ENCODE measurements at places on chromosomes 5 and 9. TPM values are rescaled to one million over a fixed set of nuclear protein-coding genes. Genes with fewer than 3 reads are reported as not detected.

DNA sequence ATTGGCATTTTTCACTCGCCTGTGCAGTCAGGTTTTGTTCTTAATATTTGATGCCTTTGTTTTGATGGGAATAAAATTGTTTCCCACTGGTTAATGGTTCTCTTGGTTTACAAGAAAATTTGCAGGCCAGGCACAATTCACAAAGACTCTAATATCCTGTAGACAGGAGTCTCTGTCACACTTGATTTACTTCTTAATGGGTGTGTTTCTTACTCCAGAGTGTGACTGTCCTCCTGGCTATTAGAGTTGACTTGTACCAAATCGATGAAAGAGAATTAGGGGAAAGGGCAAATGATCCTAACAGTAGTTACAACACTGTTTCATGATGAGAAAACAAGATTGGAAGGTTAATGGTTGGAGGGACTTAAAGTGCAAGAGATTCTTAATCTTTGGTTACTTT lies 142.8 kb upstream of the SV2C start:
- no peak for DNase-seq

- DNase-seq: no peak
Observed at GRCh38 chr9:18480662-18481093, 6.7 kb downstream of the ADAMTSL1 start.

- no peak for DNase-seq
Observed at GRCh38 chr9:82247318-82247717, 258.7 kb downstream of the SPATA31D1 start.

Gene RANBP17
- total RNA-seq: 1.4 TPM

Gene FOXD4
- not detected for total RNA-seq

DNA sequence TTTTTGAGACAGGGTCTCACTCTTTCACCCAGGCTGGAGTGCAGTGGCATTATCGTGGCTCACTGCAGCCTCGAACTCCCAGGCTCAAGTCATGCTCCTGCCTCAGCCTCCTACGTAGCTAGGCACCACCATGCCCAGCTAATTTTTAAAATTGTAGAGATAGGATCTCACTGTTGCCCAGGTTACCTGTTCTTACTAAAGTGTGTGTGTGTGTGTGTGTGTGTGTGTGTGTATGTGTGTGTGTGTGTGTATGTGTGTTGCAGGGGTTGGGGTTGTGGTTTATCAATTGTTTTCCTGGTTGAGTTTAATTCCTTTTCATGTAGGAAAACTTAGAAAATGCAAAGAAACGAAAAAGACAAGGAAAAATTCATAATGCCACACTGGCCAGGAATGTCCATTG lies 21.8 kb downstream of the RNF44 start:
- DNase-seq: no peak

DNA sequence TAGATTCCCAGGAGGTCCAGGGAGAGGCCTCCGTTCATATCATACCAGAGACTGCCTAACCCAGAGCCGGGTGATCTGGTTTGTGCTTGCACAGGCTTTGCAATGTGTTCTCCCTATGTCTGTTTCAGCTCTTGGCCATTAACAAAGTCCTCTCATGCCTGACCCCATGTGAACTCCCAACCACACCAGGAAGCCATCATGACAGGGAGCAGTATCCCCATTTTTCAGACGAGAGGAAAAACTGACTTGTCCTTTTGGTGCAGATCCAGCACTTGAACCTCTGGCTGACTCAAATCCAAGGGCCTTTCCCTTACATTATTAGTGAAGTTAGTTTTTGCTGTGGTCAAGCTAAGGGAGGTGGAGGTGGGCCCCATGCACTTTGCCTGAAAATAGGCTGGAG lies 58.4 kb downstream of the TEX10 start:
- DNase-seq: no peak

Gene PPP2R2B
- 1.6 TPM for total RNA-seq

Gene ZDHHC11
- total RNA-seq: 10.8 TPM

Gene PCDHB9
- total RNA-seq: 2.5 TPM
